AG04449 (cell line): ENCODE measurements at places on chromosomes 6 and 20.

DNA sequence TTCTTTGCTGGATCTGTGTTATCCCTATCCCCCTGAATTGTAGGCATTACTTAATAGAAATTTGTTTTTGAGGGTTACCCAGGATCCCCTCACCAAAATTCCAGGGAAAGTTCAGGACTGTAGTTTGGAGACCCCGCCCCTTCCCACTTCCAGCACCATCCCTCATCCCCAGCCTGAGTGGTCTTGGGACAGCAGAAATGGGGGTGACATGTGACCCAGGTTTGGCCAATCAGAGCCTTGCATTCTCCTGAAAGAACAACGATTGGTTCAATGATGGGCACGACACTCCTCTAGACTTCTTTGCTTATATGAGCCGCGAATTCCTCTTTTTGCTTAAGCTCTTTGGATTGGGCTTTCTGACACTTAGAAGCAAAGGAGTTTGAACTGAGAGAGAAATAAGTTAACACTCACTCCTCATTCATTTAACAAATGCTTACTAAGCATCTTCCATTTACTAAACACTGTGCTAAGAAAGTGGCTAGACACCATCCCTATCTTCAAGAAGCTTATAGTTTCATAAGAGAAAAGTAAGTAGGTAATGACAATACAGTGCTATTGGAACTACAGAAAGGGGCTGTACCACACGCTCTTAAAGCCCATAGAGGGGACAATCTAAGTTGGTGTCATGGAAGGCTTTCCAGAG is 24.9 kb upstream of the PAQR8 start:
- no peak for DNase-seq

GRCh38 chr6:28673417-28673786 is 147.7 kb downstream of the GPX5 start:
- DNase-seq: no peak

- no peak for DNase-seq
These were observed 430.5 kb upstream of the EPHA7 start for GRCh38 chr6:93849857-93850256.

DNA sequence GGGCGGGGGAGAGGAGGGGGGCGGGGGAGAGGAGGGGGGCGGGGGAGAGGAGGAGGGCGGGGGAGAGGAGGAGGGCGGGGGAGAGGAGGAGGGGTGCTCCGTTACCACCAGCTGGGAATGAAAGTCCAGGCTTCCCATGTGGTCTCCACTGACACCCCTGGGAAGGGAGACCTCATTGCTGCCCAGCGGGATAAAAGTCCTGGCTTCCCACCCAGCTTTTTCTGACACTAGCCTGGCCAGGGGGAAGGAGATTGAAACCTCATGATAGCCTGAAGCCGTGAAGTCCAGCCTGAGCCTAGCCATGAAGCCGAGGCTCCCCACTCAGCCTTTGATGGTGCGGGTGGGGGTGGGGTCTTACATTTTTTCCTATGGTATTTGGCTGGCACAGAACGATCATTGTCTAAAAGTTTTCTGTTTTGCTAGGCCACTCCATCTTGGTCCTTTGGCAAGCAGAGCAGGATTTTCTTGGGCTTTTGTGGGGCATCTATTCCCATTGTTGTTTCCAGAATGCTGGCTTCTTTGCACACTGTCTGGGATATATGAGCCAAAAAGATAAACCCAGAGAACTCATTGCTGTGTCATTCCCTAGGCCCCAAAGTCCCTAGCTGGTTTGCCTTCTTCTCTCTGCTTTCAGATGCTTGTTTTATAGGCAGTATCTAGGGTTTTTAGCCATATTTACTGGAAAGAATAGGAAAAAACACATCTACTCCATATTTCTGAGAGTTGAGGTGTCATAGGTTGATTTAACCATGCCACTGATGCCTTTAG is 67.9 kb upstream of the RNF24 start:
- DNase-seq: no peak

GRCh38 chr6:35048631-35049083 is 92.5 kb downstream of the TCP11 start:
- DNase-seq: peak; percentile 40

- DNase-seq: no peak
These were observed 49.9 kb upstream of the TMEM30A start for GRCh38 chr6:75334266-75335040.

DNA sequence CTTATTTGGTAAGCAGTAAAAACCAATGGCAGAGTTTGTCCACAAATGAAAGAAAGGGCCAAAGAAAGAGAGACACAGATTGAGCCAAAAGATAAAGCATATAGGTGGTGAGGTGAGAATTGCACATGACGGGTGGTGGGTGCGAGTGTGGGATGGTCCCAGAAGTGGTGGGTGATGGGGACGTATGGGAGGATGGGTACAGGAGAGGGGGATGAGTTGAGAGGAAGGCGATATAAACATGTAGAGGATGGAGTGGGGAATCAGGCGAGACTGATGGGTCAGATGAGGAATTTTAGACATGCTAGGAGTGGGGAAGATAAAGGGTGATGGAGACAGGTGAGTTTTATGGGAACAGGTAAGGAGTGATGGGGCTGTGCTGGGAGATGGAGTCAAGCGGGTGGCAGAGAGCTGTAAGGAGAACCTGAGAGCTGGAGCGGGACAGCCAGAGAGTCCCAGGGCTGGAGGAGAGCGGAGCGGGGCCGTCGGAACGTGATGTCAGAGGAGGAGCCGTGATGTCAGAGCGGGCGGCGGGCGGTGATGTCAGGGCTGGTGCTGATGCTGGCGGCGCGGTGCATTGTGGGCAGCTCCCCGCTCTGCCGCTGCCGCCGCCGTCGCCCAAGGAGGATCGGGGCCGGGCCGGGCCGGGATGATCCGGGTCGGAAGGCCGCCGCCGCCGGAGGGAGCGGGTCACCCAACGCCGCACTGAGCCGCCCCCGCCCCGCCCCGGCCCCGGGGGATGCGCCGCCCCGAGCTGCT is at the start of gene TTBK1:
Gene TTBK1 (plus strand): TSS at position 574 of the 756 bp plus-strand sequence. CDS start 3,180 bp downstream, outside the sequence.
- DNase-seq: no peak
